GM04503 (cell line): ENCODE measurements at places on chromosomes 12 and 14.

DNA sequence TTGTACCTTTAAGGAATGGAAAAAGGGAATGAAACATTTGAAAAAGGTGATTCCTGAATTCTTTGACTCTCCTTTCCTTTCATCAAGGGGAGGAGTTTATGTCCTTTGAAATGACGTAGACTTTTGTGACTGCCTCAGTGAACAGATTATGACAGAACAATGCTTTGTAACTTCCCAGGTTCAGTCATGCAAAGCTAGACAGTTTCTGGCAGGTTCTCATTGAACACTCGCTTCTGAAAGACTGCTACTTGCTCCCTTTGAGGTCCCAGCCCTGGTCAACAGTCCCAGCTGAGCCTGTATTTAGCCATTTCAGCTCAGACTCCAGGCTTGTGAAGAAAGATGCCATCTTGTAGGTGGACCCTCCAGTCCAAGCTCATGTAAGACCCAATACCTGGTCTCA is 1178.9 kb downstream of the BCL11B start:
- DNase-seq = no peak

DNA sequence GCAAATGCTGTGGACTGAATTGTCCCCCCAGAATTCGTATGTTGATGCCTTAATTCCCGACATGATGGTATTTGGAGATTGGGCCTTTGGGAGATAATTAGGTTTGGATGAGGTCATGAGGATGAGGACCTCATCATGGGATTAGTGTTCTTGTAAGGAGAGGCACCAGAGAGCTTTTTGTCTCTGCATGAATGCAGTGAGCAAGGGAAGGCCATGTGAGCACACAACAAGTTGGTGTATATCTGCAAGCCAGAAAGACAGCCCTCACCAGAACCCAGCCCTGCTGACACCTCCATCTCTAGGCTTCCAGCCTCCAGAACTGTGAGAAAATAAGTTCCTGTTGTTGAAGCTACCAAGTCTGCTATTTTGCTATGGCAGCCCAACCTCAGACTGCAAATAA is 51.9 kb upstream of the SMCO2 start:
- no peak for DNase-seq

DNA sequence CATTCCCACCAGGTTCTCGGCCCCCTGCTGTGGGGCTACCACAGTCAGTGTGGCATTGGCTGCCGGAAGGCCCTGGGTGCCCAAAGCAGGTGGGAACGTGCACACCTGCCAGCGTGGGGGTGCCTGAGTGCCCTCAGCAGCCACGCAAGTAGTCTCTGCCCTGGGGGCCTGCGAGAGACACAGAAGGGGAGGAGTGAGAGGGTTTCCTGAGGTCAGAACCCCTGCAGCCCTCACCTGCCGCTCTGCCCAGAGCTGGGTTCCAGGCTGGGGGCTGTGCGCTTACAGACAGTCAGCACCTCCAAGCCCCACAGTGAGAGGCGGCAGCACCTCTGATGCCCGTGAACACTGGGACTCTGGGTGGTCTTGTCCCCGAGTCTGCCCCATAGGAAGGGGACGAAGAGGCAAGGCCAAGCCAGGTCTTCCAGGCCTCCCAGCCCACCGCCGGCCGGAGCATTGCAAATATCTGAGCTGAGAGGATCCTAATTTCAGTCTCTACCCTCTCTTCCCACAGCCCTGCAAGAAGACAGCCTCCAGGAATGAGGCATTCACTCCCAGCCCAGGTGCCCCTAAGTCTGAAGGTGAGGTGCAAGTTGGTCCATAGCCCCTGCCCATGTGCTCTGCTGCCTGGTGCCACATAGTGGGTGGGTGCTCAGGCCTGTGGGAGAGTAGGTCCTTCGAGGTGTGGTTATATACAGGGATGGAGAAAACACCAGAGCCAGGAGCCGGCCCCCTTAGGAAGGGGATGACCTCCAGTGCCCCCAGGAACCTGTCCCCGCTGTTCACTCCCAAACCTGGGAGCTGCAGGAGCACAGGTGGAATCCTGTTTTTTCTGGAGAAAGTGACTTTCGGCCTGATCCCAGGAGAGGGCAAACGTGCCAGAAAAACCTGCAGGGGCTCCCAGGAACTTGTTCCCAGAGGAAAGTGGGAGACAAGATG is 291.1 kb upstream of the RTL1 start:
- DNase-seq = no peak

DNA sequence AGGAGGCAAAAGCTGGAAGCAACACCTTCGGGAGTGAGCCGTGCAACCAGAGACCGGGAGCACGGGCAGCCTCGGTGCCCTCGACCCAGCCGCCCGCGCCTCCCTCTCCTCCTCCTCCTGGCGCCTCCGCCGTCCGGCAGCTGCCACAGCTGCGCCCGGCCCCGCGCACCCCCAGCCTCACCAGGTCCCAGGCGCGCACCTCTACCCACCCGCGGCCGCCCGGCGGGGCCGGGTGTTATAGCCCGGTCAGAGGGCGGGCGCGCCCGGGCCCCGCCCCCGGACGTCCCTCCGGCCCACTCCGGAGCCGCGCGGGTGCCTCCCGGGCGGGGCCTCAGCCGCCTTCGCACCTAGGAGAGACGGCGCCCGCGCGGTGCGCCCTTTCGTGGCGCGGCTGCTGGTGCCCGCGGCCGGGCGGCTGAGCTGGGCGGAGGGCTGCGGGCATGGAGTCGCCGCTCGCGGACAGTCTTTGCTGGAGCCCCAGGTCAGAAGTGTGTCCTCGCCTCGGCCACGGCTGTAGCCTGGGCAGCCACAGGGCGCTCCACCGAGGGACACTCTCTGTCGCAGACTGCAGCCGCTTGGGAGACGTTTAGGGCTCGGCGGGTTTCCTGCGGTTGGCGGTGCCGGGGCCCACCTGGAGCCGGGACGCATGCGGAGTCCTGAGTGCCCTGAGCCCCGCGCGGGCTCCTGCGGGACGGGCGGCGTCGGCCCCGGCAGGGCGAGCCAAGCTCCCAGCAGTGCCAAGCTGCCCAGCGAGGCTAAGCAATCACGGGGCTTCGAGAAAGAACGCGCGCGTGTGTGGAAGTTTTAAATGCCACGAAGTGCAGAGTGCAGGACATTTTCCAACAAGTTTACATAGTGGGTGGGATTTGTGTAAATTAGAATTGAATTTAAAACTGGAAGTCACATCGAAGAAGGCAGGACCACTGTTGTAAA is at the start of gene CPM:
Gene CPM, minus strand, starts transcription at position 211 of the 933 bp plus-strand sequence. CDS start 334 bp downstream, outside the sequence.
- DNase-seq = no peak

GRCh38 chr14:102220031-102220430 is 80.3 kb downstream of the WDR20 start:
- DNase-seq = no peak

- no peak for DNase-seq
These were observed 4.6 kb upstream of the CACNB3 start for GRCh38 chr12:48813465-48814261.

DNA sequence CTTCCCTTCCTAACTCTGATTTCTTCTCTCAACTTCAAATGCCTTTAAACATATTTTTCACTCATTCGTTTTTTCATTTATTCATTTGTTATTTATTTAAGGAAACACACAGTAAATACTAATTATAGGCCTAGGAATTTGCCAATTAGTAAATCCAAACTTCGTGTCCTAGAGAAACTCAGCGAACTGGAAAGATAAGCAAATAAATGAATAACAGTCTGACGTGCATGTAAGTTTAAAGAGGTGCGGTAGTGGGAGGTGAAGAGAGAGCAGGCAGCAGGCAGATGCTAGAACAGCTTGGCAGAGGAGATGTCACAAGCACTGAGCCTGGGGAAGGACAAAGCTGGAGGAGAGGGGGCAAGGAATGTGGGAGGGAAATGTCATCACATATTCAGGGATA is 228.2 kb downstream of the DPY19L2 start:
- no peak for DNase-seq

DNA sequence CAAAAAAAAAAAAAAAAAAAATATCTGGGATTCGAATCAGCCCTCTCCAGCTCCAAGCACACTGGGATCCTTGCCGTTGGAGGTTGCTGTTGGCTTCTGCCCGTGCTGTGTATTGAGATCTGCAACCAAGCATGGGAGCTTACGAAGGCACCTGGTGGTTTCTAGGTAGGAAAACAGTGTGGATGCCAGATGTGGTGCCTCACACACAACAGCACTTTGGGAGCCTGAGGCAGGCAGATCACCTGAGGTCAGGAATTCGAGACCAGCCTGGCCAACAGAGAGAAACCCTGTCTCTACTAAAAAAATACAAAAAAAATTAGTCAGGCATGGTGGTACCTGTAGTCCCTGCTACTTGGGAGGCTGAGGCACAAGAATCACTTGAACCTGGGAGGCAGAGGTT is 47.4 kb downstream of the ATF7 start:
- DNase-seq = no peak

- no peak for DNase-seq
These were observed 20.5 kb downstream of the CKB start for GRCh38 chr14:103501921-103502669.

- DNase-seq = no peak
These were observed 15.2 kb downstream of the DPF3 start for GRCh38 chr14:72878746-72879145.

GRCh38 chr12:89889062-89889461 is 180.4 kb upstream of the ATP2B1 start:
- DNase-seq = no peak

GRCh38 chr14:76169776-76170175 is 18.1 kb downstream of the GPATCH2L start:
- DNase-seq = no peak
